ENCODE measurements at places on chromosomes 16 and 17.

- no peak for DNase-seq
Observed at GRCh38 chr16:60605176-60605575, 1431.1 kb downstream of the CDH8 start.

GRCh38 chr17:61338000-61338798 is 61.4 kb upstream of the TBX2 start:
- DNase-seq, result no peak

DNA sequence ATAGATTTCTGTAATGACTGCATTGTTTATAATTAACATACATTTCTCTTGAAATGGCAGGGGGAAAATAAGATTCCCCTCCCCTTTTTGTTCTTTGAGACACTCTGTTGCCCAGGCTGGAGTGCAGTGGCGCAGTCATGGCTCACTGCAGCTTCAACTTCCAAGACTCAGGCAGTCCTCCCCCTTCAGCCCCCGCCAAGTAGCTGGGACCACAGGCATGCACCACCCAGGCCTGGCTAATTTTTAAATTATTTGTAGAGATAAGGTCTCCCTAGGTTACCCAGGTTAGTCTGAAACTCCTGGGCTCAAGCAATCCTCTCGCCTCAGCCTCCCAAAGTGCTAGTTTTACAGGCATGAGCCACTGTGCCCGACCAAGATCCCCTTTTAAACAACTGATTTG is 67.7 kb downstream of the KATNIP start:
- no peak for DNase-seq

DNA sequence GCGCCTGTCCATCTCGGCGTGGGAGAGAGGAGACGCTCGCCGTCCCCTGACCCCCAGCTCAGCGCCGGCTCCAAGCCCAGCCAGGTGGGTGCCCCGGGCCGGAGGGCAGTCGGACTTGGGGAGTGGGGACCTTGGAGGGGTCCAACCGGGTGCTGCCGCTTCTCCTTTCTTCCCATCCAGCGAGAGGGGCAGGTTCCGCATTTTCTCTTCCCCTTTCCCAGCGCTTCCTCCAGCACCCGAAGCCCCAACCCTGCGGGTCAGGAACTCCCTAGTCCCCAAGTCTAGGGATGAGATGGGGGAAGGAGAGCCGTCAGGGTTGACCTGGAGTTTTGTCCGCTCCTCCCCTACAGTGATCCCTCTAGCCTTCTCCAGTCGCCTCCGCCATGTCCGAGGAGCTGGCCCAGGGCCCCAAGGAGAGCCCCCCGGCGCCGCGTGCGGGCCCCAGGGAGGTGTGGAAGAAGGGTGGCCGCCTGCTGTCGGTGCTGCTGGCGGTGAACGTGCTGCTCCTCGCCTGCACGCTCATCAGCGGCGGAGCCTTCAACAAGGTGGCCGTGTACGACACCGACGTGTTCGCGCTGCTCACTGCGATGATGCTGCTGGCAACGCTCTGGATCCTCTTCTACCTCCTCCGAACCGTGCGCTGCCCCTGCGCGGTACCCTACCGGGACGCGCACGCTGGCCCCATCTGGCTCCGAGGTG is at the start of gene OTOP2:
Gene OTOP2, plus strand, starts transcription at position 24 of the 699 bp plus-strand sequence. Its CDS starts 360 bp downstream, at position 384.
- no peak for DNase-seq

- peak; percentile 68 for DNase-seq
Observed at GRCh38 chr17:28950017-28950751, 1.1 kb downstream of the PHF12 start.

DNA sequence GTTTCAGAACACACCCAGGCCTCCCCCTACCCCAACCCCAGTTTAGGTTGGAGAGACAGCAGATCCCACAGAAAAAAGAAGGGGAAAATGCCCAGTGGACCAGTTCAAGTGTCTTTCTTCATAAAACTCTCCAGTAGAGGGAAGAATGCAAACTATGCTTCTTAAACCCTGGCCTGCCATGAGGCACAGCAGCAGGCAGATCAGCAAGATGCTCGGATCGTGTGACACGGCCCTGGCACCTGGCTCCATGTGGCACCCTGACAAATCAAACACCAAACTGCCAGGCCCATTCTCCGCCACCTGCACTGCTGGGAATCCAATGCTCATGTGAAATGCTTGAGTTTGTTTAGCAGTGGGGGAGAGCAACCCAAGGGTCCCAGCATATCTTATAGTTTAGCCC is 166.8 kb downstream of the SOX9 start:
- DNase-seq, result no peak

DNA sequence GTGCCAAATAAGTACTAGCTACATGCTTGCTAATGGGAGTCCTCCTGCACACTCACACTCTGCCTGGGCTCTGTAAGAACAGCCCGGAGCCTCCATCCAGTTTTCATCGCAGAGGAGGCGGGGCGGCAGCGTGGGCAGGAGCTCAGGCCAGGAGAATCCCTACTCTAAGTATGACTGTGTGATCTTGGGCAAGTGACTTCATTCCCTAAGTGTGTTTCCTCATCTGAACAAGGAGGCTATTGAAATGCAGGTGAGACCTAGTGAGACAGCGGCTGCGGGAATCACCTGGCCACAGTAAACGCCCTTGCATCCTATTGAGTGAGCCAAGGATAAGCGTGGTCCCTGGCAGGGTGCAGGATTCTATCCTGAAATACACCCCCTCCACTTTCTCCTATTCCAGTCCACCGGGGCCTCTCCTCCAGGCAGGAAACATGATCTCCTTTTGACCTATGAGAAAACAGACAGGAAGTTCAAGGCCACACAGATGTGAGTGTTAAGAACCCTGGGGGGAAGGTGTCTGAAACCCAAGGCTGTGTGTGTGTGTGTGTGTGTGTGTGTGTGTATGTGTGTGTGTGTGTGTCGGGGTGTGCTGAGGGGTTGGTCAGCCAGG is 5.2 kb upstream of the RAI1 start:
- no peak for DNase-seq

DNA sequence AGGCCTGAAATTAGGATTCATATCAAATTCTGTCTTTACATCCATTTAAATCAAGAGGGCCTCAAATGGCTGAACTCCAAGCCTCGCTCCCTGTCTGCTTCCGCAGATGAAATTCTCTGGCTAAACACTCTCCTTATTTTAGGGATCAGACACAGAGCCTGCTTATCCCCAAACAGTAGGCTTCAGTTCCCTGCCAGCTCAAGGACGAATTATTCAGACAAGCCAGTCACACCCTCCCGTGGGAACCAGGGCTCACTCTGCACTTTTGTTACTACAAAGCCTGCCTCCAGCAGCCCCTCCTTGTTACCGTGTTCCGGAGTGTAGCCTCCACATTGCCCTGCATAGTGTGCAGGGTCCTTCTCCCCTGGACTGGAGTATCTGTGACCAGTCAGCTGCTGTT is 46.6 kb upstream of the LCMT1 start:
- peak; percentile 52 for DNase-seq

DNA sequence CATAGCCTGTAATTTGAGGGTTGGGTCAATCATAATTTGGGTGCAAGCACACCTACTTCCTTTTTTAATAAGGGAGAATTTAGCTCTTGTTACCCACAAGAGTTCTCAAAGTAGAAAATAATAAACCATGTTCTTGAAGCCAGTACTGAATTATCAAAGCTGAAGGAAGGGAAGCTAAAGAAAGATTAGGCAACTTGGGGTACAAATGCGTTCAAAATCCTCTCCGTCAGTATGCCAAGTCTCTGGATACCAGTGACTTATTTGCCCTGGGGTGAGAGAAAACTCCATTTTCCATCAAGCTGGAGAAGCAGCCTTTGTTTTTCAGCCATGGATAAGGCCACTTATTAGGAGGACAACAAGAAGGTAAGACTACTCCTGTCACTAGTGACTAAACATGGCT is 23.5 kb upstream of the DHRS13 start:
- DNase-seq, result no peak

- DNase-seq, result no peak
Observed at GRCh38 chr16:84834403-84834772, 14.6 kb downstream of the CRISPLD2 start.

DNA sequence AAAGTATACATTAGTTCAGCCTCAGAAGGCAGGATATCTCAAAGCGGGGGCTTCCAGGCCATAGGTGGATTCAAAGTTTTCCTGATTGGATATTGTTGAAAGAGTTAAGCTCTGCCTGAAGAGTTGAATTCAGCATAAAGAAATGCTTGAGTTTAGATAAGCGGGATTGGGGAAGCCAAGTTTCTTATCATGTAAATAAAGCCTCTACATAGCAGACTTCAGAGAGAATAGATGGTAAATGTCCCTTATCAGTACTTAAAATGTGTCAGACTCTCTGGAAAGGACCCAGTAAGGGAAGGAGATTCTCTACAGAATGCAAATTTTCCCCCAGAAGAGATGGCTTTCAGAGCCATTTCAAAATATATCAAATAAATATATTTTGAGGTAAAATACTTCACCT is 423.5 kb downstream of the SHISA9 start:
- no peak for DNase-seq

DNA sequence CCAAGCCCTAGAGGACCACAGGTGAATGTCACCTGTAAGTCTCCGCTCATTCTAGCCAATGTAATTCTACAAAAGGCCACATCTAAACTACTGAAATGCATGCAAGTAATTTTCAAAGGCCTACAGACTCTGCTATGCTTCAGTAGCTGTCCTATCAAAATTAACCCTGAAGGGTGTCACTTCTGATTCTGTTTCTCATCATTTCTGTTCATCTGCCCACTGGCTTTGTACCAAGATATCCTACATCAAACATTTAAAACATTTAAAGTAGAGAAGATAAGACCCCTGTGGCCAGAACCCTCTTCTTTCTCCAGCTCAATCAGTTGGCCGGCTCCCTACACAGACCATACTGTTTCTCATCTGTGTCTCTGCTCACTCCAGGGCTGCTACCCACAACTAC is 21.5 kb downstream of the PHF12 start:
- DNase-seq, result no peak

- no peak for DNase-seq
Observed at GRCh38 chr16:14409563-14409962, 220.5 kb downstream of the PARN start.

- no peak for DNase-seq
Observed at GRCh38 chr17:28478712-28479615, 5.5 kb downstream of the SLC13A2 start.

- no peak for DNase-seq
Observed at GRCh38 chr17:34581446-34582184, 2.2 kb downstream of the TMEM132E start.

Data from left hindlimb (tissue), 1 donor.